Spleen (tissue), 13 donors: ENCODE measurements at places on chromosomes 5 and 9. TPM values are rescaled to one million over a fixed set of nuclear protein-coding genes. Genes with fewer than 3 reads are reported as not detected.

The PRLR gene
- polyA plus RNA-seq = 0.03 TPM

- DNase-seq = no peak
Measured at GRCh38 chr5:54544044-54544443, 26.5 kb downstream of the SNX18 start.

DNA sequence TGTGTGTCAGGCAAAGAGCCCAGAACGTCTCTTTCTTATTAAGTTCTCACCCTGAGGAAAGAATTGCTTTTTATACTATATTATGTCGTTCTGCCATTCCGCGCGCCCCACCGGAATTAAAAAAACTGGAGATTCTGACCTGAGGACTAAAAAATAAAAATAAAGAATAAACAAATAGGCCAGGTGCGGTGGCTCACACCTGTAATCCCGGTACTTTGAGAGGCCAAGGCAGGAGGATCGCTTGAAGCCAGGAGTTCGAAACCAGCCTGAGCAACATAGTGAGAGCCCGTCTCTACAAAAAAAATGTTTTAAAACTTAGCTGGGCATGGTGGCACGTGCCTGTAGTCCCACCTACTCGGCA lies 677 bp upstream of the DYNC2I2 start:
- DNase-seq = no peak

The IL31RA gene
- polyA plus RNA-seq = not detected

GRCh38 chr5:88691945-88692868 lies 190.8 kb downstream of the MEF2C start:
- DNase-seq = peak; percentile 62

The ARL14EPL gene
- 0.09 TPM for polyA plus RNA-seq

DNA sequence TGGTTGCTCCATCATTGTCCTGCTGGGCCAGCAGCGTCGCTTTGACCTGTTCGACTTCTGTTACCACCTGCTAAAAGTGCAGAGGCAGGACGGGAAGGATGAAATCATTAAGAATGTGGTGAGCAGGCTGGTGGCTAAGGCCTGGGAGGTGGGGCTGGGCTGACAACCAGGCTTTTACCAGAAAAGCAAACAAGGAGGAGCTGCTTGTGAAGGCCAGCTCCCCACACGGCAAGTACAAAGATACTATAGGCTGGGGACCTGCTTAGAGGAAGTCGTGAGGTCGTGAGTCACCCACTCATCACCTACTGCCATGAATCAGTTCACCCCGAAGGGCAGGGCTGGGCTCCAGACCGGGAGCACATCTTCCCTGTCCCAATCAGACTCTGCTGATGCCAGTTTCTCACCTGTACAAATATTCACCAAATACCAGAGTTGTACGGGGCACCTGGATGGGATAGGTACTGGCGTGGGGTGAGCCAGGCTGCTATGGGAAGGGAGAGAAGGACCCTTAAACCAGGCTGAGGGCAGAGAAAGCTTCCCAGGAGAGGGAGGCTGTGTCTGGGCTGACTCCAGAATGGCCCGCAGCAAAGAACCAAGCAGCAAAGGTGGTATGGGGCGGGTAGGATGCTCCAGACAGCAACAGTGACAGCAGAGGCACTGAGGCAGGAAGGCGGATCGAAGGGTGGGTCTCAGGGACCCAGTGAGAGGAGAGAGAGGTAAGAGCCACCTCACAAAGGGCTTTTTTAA lies 69.3 kb upstream of the NIPAL4 start:
- DNase-seq = no peak
